ENCODE measurements at places on chromosomes 2 and 18. TPM values are rescaled to one million over a fixed set of nuclear protein-coding genes. Genes with fewer than 3 reads are reported as not detected.

- no peak for DNase-seq
- H3K27me3 ChIP-seq: no peaks in the 10 kb centered on the region
- no peak overlapping the region for H3K4me3 ChIP-seq
- no peak overlapping the region for H3K27ac ChIP-seq
Observed at GRCh38 chr2:134372611-134373131, 118.8 kb downstream of the MGAT5 start.

DNA sequence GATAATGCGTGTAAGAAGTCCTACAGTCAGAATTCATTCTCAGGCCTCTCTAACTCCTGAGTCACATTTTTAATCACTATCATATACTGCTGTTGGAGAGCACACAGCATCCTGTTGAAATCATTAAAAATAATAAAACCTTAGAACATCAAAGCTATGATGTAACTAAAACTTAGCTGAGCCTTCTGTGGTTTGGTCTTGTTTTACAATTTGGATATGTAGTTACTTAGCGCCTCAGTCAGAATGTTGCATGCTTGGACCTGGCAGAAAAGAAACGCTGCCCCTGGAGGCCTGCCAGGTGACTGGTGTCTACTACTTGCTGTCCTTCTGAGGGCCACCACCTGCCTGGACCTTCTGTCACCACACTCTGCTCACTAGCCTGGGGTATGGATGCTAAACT, 261.1 kb upstream of the RASGRP3 start:
- no peak overlapping the region for H3K27ac ChIP-seq
- no peak overlapping the region for H3K4me3 ChIP-seq
- no peaks in the 10 kb centered on the region for H3K27me3 ChIP-seq
- no peaks in the 10 kb centered on the region for H3K36me3 ChIP-seq
- no peaks in the 10 kb centered on the region for H3K4me1 ChIP-seq

DNA sequence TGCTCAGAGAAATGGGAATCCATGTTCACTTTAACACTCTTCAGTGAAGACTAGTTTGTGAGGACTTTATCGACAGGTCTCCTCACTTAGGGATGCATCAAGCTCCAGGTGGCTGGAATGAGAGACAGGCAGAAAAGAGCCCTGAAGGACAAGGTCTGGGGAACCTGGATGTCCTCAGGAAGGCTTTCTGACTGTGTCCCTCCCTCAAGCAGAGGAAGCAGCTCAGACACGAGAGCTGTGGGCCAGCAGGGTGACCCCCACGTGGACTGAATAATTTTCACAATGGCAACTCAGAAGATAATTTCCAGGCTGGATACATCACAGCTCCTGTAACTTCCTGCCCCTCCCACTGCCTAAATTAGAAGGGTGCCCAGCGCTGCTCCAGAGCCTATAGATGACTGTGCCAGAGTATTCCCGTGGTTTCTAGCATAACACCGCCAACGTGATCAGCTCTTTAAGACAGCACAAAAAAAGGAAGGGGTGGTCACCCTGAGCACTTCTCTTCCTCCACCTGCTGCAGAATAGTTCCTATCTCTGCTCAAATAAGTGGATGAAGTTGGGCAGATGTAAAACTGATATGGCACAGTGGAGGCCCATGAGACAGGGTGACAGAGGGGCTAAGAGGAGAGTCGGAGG, 25.7 kb upstream of the NCK2 start:
- H3K4me3 ChIP-seq: no peak overlapping the region
- no peaks in the 10 kb centered on the region for H3K27me3 ChIP-seq
- H3K36me3 ChIP-seq: no peaks in the 10 kb centered on the region
- no peak for DNase-seq
- no peaks in the 10 kb centered on the region for H3K4me1 ChIP-seq

- H3K4me1 ChIP-seq: peaks cover under 1% of the 10 kb centered on the region
- no peaks in the 10 kb centered on the region for H3K36me3 ChIP-seq
- H3K27ac ChIP-seq: no peak overlapping the region
- H3K27me3 ChIP-seq: no peaks in the 10 kb centered on the region
- H3K4me3 ChIP-seq: no peak overlapping the region
Observed at GRCh38 chr18:26721854-26722564, 143.5 kb downstream of the AQP4 start.

Gene FEV
- not detected for total RNA-seq

Gene FKBP7
- total RNA-seq: 4.5 TPM
